Endodermal cell (in vitro differentiated cells): ENCODE measurements at places on chromosomes 2 and 18. TPM values are rescaled to one million over a fixed set of nuclear protein-coding genes. Genes with fewer than 3 reads are reported as not detected.

EVA1A gene
- 1.2 and 1.5 TPM in 2 replicates for total RNA-seq

RAD51AP2 gene
- not detected in 2 replicates for total RNA-seq

BMP10 gene
- not detected in 3 replicates for total RNA-seq

TBR1 gene
- 2.4 TPM in 2 replicates for total RNA-seq

C2orf80 gene
- 0.34 and 0.55 TPM in 2 replicates for total RNA-seq

KIAA2012 gene
- 0.86 and 1.0 TPM in 2 replicates for total RNA-seq

LRP1B gene
- total RNA-seq: 0.43 and 0.79 TPM in 2 replicates

SFTPB gene
- total RNA-seq: not detected in 3 replicates

DES gene
- 1.1 and 1.6 TPM in 2 replicates for total RNA-seq

RNF125 gene
- total RNA-seq: 19.3 to 49.5 TPM (median 23.5 TPM) in 3 replicates

CTAGE1 gene
- not detected in 2 replicates for total RNA-seq

OSBPL6 gene
- total RNA-seq: 2.6 and 3.6 TPM in 2 replicates

FSIP2 gene
- 4.8 and 6.7 TPM in 2 replicates for total RNA-seq

CCDC74A gene
- 29.0 to 50.9 TPM (median 29.9 TPM) in 3 replicates for total RNA-seq

MC5R gene
- total RNA-seq: 0.21 to 0.54 TPM in 2 of 3 replicates, not detected in the other

PSMD1 gene
- 158 and 169 TPM in 2 replicates for total RNA-seq

ATOH8 gene
- total RNA-seq: 0.16 to 1.6 TPM (median 1.1 TPM) in 3 replicates

GTF2A1L gene
- not detected in 2 replicates for total RNA-seq

LOXHD1 gene
- 1.1 and 2.1 TPM in 2 replicates for total RNA-seq

MALL gene
- total RNA-seq: 1.5 to 2.7 TPM (median 2.3 TPM) in 3 replicates

GPR35 gene
- total RNA-seq: 0.32 and 0.55 TPM in 2 replicates

LHCGR gene
- not detected in 3 replicates for total RNA-seq

HTR2B gene
- not detected in 2 replicates for total RNA-seq

TLK1 gene
- 82.5 and 85.8 TPM in 2 replicates for total RNA-seq

IL1F10 gene
- total RNA-seq: not detected in 2 replicates

SP140 gene
- 0.32 TPM in 1 of 2 replicates, not detected in the other for total RNA-seq

EVX2 gene
- total RNA-seq: 0.05 TPM in 1 of 2 replicates, not detected in the other

REG3A gene
- not detected in 2 replicates for total RNA-seq

ABCB6 gene
- 76.0 to 101 TPM (median 80.0 TPM) in 3 replicates for total RNA-seq

RAB6C gene
- 0.22 TPM in 1 of 3 replicates, not detected in the others for total RNA-seq

PAX8 gene
- total RNA-seq: 0.11 to 0.17 TPM in 2 of 3 replicates, not detected in the other

FLACC1 gene
- total RNA-seq: 0.79 and 1.1 TPM in 2 replicates
